ENCODE measurements at places on chromosomes 1 and 21. TPM values are rescaled to one million over a fixed set of nuclear protein-coding genes. Genes with fewer than 3 reads are reported as not detected.

The S100A16 gene
- total RNA-seq, result 159 TPM

The HSPG2 gene
- total RNA-seq, result 166 TPM

The KIRREL1 gene
- 120 TPM for total RNA-seq

The LEMD1 gene
- not detected for total RNA-seq

The MYCL gene
- total RNA-seq, result not detected

The GPA33 gene
- total RNA-seq, result not detected

The AADACL3 gene
- total RNA-seq, result not detected
